ENCODE measurements at places on chromosomes 3 and 15.

- DNase-seq: no peak
Measured at GRCh38 chr3:141352262-141352984, 15.9 kb upstream of the ZBTB38 start.

DNA sequence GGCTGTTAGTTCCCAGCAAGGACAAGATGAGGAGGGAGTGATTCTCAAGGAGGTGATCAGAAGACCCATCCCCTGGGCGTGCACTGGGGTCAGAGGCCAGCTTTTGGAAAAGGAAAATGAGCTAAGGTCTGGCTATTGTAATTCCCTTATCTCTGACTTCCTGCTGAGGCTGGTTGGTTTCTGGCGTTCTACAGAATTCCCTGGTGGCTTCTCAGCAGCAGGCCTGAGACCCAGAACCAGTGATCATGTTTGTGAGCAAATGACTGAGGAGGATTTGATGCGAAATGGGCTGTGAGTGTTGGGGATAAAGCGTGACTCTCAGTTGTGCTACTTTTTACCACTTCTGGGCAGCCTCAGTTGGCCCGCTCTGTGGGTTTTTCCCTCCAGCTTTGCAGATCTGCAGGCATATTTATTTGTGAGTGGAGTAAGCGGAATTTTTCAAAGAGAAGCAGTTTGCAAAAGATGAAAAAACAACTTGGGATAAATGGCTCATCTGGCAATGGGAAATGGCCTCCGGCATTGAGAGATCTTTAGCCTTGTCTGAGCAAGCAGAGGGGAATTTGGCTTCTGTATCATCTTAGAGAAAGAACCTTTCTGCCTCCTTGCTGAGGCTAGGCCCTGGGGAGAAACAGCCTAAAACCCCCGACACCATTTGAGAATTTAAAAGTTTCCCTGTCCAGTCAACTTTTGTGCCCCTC lies 102.7 kb downstream of the SLCO3A1 start:
- no peak for DNase-seq

DNA sequence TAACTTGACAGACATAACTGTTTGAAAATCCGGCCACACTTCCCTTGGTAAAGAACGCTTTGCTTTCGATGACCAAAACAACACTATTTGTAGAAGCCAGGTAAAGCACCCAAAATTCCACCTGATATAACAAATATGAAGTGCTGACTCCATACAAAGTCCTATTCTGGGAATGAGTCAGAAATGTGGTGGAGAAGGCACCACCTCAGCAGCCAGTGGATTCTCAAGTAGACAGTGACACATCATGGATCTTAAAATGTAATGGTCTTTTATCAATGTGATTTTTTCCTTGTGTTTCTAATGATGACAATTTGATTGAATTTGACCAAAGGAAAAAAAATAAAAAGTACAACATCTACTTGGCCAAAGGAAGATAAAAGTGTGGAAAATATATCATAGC lies 135.0 kb upstream of the WNT5A start:
- DNase-seq: no peak

- DNase-seq: no peak
Measured at GRCh38 chr15:85556618-85556895, 176.2 kb downstream of the AKAP13 start.

DNA sequence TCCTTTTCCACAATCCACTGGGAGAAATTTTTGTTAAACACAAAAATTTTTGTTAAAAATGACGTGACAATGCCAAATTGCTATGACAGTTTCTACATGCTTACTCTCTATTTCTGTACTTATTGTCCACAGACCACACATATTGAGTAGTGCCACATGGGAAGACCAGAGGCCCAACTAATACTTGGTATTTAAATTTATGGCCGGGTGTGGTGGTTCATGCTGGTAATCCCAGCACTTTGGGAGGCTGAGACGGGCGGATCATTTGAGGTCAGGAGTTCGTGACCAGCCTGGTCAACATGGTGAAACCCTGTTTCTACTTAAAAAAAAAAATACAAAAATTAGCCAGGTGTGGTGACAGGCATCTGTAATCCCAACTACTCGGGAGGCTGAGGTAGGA lies 20.3 kb downstream of the ZBTB11 start:
- DNase-seq: no peak

DNA sequence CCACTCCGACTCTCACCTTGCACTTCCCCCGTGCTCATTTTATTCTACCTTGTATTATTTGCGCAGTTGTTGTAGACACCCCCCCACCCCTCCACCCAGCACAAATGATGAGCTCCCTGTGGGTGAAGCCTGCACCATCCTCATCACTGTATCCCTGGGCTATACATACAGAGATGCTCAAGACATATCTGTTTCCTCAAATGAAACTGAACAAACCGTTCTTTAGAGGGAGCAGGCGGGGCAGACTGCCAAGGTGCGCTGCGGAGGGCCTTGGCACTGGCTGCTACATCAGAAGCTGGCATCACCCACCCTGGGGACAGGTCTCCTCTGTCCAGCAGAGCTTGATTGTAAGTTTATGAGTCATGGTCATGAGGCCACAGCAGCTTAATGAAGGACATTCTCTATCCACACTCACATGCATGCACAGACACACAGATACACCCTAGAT lies 29.0 kb downstream of the ADCY5 start:
- DNase-seq: no peak

GRCh38 chr3:97950360-97950759 lies 21.9 kb downstream of the RIOX2 start:
- no peak for DNase-seq

DNA sequence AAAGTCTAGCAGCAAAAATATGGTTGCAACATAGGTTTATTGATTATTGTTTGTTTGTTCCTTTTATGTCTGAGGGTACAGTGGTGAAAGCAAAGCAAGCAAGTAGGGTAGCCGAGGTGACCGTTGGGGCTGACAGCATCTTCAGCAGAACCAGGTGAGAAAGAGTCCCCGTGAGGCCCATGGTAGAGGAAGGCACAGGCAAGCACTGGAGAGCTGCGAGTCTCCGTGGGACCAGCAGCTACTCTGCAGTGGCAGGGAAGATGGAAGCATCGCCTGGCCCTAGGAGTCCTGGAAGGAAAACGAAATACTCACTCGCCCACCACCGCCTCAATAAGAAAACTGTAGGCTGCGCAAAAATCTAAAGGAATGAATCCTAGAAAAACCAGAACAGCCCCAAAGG lies 25.3 kb upstream of the GABRA5 start:
- no peak for DNase-seq

GRCh38 chr3:16504242-16504641 lies 9.3 kb downstream of the RFTN1 start:
- DNase-seq: no peak

GRCh38 chr3:142154186-142154585 lies 4.8 kb upstream of the TFDP2 start:
- DNase-seq: no peak

DNA sequence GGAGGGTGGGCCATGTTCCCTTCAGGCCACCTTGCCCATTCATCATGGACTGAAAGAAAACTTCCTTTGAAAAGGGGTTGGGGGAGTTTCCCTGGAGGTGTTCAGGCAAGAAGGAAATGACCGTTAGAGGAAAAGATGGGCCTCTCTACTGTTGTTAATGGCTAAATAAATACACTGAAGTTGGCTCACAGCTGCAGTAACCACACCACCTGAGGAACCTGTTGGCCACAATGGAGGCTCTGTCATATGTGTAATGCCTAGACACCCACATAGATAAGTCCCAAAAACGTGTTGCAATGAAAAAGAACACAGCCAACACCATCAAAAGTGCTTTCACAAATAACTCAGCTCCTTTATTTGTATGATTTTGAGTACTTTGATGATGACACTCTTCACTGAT lies 38.2 kb upstream of the FAM3D start:
- DNase-seq: no peak

- DNase-seq: no peak
Measured at GRCh38 chr3:133369068-133369440, 30.8 kb upstream of the BFSP2 start.

- DNase-seq: no peak
Measured at GRCh38 chr15:81548365-81549130, 174.5 kb upstream of the TMC3 start.

DNA sequence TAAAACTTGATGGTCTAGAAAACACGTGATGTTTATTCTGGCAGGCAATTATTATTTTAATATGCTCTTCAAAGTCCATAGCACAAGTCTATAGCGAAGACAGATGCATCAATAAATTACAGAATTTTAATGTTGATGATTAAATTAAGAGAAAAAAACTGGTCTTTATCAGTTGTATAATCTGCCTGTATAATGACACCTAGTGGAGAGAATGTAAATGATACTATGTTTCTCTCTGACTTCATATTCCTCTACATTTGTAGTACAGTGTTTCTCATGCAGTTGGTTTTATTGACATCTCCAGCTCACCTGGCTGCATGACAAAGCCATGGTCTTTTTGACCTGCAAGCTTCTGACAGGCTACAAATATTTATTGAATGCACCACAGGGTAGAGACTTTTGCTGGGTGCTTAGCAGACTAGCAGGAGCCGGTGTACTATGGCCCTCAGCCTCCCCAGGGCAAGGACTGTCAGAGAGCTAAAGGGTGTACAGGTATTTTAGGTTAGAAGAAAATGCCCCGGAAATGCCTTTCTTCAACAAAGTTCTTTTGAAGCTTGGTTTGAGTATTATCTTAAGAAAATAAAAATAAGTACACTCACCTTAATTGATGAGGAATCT lies 289.9 kb downstream of the GAP43 start:
- DNase-seq: no peak

GRCh38 chr3:36135863-36136262 lies 244.4 kb upstream of the STAC start:
- no peak for DNase-seq

DNA sequence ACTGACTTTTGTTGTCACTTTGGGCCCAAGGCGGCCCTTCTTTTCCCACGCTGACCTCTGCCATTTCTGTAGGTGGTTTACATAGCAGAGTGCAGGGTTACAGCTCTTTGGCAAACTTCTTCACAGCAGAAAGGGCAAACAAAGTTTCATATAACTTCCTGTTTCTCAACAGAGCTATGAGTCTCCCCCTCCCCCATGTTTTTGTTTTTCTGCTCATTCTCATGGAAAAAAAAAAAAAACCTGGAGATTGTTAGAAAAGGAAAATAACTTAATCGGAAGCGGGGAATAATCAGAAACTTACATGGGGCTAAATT lies 342.0 kb upstream of the NR2F2 start:
- DNase-seq: no peak

- no peak for DNase-seq
Measured at GRCh38 chr3:36303286-36303685, 77.0 kb upstream of the STAC start.

DNA sequence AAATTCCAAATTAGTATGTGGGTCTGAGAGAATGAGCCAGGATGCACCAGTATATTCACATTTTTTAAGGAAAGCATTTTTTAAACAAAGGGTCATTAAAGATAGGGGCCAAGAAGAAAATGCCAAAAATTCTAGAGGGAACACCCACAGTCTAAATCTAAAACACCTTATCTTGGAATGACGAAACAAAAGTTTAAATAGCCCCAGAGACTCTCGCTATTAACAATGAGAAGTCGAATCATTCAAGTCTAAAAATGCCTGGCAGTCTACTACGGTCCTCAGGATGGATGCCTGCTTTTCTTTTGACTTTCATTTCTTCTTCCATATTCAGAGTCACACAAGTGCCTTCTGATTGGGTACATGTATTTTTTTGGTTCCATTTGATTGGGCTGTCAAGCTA lies 66.3 kb downstream of the SSUH2 start:
- no peak for DNase-seq

- no peak for DNase-seq
Measured at GRCh38 chr3:57298041-57298440, 5.6 kb upstream of the ASB14 start.

DNA sequence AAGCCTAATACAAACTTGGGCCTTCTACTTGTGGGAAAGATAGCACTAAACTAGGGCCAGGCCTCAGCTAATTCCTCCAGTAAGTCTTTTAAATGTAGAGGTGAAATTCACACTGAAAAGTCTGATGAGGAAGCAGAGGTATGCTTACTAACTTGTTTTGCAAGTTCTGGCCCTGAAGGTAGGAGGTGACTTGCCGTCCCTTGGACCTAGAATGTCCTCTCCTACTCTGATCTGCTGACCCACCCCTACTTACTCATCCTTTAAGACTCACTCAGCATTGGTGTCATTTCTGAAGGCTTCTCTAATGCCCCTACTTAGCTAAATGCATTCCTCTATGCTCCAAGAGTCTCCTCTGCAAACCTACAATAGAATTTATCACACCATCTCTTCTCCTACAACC lies 19.4 kb downstream of the RIOX2 start:
- DNase-seq: no peak

DNA sequence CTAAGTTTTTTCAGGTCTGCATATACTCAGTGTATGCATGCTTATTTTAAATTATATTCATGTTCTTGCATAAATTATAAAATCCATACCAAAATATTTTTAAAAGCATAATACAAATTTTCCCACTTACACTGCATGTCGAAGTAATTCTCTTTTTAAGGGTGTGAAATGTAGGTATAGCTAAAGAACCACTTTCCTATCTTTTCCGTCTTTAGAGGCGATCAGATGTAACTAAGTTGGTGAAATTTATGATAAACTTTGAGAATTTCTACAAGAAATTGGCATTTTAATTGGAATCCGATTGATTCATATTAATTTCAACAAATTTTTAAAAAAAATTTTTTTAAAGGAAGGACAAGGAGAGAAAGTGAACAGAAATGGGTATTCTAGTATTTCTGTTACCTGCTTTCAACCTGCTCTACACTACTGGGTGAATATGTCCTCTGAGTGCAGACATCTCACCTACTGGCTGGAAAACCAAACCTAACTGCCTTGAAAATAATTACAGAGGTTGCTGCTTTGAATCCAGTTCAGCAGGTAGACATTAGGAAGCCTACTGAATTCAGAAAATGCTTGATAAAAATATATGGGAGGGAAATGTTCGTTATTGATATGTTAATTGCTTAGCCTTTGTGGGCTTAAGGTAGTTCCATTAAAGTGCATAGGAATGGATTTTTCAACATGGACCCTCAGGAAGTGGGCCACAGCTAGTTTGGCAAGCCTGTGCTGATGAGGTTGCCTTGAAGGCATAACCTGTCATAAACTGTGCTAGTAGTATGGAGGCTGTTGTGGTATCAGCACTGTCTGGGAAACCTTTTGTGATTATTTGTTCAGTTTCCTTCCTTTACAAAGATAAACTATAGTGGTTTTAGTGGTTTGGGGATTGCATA lies 5.1 kb downstream of the TRIM71 start:
- no peak for DNase-seq

- no peak for DNase-seq
Measured at GRCh38 chr15:76756381-76756780, 148.8 kb downstream of the SCAPER start.

DNA sequence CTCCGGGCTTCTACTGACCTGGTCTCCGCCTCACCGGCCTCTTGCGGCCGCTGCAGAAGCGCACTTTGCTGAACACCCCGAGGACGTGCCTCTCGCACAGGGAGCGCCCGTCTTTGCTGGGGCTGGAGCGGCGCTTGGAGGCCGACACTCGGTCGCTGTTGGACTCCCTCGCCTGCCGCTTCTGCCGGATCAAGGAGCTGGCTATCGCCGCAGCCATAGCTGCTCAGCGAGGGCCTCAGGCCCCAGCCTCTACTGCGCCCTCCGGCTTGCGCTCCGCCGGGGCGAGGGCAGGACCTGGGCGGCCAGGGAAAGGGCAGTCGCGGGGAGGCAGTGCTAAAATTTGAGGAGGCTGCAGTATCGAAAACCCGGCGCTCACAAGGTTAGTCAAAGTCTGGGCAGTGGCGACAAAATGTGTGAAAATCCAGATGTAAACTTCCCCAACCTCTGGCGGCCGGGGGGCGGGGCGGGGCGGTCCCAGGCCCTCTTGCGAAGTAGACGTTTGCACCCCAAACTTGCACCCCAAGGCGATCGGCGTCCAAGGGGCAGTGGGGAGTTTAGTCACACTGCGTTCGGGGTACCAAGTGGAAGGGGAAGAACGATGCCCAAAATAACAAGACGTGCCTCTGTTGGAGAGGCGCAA lies 319.2 kb downstream of the FGF12 start:
- DNase-seq: no peak

- no peak for DNase-seq
Measured at GRCh38 chr3:6418485-6418884, 442.4 kb upstream of the GRM7 start.

Measured in NCI-H1694 (cell line).